ENCODE measurements at places on chromosomes 16 and 17. TPM values are rescaled to one million over a fixed set of nuclear protein-coding genes. Genes with fewer than 3 reads are reported as not detected.

DNA sequence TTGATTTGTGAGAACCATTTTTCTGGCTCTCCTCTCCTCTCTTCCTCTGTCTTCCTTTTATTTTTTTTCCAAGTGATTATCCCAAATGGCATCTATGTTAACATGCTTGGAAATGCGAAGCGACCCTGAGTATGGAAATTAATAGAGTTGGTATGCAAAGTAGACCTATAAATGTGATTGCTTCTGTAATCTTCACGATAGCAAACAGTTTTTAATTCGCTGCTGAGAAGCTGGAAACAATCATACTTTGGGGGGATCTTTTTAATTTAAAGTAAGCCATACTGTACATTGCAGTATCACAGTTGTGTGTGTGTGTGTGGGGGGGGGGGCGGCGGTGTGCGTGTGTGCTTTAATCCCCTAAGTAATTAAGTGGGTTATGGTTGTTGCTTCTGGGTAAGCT, 233.3 kb downstream of the CDH13 start:
- no peak for ATAC-seq

DNA sequence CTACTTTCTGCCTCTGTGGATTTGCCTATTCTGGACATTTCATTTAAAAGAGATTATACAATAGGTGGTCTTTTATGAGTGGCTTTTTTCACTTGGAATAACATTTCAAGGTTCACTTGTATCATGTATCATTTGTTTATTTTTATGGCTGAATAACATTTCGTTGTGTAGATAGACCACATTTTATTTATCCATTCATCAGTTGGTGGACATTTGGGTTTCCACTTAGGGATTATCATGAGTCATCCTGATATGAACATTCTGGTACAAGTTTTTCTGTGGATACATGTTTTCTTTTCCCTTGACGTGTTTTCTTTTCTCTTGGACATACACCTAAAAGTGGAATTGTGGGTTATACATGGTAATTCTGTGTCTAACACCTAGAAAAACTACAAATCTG, 25.3 kb downstream of the PRSS54 start:
- ATAC-seq: no peak

DNA sequence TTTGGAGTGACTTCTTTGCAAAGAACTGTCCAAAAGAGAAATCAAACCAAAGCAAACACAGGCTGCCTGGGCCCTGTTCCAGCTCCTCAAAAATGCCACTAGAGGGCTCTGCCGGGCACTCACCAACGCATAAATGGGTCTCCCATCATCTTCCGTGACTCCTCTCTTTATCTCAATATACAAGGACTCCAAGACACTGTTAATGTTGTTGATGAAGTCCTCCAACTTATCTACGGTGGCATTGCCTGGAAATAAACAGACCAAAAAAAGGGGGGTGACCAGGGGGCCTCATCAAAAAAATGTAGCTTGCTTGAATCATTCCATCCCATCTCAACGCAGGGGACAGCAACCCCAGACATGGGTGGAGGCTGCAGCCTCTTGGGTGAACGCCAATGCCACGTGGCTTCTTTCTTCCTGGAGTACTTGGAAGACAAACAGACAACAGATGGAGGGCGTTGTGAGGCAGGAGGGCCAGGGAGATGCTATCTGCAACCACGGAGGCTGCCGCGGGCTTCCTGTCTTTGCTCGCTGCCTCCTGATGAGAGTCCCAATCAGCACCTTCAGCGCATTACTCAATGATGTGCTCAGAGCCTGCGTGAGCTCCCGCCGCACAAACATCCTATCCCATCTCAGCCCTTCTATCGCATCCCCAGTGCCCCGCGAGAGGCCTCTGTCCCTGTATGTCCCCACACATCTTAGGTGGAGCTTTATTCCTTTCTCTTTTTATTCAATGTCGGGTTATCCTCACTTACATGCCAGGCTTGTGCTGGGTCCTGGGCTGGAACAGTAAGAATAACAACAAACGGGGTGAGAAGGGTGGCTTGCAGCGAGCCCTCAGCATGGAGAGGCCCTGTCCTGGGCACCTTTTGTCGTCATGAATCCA, 32.0 kb downstream of the KDM8 start:
- peak; percentile 84 for ATAC-seq

GRCh38 chr17:12618557-12618956, 47.1 kb upstream of the MYOCD start:
- no peak for ATAC-seq

The SEPTIN12 gene
- total RNA-seq: not detected

The SULT1A2 gene
- 0.27 TPM for total RNA-seq

The MED1 gene
- 21.5 TPM for total RNA-seq

GRCh38 chr17:83149029-83149725, 69.8 kb downstream of the METRNL start:
- no peak for ATAC-seq

GRCh38 chr16:22054847-22055590, 37.3 kb upstream of the VWA3A start:
- no peak for ATAC-seq

DNA sequence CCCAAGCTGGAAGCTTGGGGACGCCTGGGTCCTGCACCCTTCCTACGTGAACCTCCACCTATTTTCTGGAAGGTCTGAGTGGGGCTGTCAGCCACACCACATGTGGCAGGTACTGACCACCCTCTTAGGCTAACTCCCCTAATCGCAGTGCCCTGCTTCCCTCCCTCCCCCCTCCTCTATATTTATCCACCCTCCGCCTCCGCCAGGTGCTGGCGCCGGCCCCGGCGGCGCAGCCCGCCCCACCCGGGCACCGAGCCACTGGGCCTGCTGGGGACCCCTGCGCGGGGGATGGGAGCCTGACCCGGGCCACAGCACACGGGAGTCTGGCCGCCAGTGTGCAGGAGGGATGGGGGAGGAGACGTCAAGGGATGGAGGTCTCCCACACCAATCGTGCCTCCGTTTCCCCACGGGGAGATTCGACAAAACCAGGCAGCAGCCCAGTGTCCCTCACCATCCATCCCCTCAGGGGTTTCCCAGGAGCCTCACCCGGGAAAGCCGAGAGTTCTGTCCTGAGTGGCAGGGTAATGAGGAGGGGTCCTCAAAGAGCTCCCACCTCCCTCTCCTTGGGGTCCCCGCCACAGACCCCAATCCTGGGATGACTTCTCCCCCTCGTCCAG, 1.3 kb downstream of the PLEKHH3 start:
- ATAC-seq: no peak
